ENCODE measurements at places on chromosomes 3 and 15.

GRCh38 chr15:35061825-35062737 is 23.0 kb downstream of the NANOGP8 start:
- DNase-seq: no peak

- no peak for DNase-seq
These were observed 16.5 kb downstream of the VIPR1 start for GRCh38 chr3:42518800-42519567.

DNA sequence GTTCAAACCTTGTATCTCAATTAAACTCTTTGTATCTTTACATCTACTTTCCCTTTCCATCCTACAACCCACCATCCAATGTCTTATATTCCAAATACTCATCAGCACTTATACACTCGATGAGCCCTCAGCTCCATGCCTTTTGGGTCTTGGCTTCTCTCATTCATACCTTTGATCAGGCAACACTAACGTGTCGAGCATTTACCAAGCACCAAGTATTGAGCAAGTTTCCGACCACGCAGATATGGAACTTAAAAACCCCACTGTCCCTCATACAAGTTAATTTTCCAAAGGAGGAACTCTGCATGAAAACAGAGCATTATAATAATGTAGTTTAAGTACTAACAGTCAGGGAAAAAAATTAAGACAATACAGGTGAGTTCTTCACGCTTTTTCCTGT is 102.8 kb downstream of the IL1RAP start:
- DNase-seq: peak; percentile 82

DNA sequence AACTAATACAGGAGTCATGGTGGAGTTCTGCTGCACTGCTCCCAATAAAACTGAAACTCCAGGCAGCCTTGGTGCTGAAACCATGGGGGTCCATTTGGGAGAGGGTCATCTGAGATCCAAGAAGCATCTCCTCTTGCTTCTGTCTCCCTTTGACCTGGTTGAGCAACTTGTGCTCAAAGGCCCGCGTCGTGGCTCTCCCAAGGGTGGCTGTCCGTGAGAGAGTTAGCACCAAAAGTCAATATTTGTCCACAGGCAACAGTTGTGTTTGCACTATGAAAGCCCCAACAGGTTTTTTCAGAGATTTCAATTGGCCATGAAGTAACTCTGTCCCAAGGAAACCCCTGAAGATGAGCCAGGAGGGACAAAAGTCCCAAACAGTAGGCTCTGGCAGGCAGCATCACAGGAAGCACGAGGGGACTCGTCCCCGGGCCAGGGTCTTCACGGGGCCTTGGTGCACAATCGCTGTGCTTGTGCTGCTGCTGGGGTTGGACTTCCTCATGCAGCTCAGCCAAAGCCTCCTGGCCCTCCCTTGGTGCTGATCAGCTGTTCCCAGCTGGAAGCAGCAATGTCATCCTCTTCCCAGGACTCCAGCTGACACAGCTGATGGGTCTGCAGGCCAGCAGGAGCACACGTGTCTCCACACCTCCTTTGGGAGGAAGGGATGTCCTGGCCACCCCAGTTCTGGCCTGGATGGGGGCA is 39.4 kb upstream of the WNT5A start:
- no peak for DNase-seq

DNA sequence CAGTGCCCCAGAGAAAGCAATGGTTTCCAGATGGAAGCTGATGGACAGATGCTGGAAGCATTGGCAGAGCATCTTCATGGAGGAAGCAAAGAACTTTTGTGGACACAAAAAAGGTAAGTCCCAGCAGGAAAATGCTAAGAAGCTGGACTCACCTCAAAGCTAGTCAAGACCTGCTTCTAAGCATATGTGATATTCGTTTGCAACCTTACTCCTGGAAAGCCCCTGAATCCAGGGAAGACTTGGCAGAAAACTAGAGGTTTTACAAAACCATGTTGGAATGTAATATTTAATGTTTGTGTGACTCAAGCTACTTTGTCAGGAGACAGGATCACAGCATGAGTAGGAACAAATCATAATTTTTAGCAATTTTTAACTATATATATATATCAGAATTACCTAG is 288.2 kb downstream of the BCHE start:
- no peak for DNase-seq

DNA sequence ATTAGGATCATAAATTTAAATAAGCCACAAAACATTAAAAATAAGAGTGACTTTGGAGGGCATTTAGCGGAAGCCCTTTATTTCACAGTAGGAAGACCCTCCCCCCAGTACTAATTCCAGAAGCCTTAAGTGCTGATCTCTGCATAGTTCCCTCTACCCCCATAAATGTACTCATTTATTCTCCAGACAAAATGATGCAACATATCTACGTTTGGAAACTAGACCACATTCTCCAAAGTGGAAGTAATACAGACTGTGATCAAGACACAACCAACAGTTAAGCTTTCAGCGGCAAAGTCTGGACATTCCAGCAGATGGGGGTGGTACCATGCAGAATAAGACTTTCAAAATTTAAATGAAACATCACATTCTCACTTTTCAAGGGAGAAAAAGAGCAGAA is 44.8 kb upstream of the RPS17 start:
- DNase-seq: no peak

DNA sequence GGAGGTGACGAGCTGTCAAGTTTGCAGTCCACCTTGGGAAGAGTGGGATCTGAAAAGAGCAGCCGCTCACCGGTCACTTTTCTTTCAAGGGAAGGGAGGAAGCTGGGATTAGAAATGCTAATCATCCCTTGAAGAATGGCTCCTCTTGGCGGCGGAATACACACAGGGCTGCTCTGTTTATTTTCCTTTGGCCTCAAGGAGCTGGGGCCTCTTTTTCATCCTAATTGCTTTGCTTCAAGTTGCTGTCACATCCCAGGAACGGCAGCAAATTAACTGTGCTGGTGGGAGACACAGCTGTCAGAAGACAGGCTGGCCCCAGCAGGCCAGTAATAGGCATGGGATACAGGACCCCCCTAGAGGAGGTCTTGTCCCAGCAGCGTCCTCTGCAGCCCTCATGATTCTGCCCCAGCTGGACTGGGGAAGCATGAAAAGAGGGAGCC is 6.7 kb downstream of the KBTBD13 start:
- DNase-seq: no peak

DNA sequence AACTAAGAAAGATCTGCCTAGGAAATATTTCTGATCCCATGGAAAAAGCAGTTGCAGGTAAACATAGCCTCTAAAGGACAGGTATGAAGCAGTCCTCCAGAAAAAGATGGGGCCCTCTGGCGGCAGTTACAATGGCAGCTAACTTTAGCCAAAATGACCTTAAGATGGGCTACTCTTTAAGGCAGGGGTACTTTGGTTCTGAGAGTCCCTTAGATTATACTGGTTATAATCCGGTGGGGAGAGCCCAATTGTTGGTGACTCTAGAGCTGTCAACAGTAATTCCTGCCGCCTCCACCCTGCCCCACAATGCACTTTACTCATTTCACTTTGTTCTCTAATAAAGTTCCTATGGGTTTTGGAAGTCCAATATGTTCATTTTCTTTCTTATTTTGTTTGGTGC is 412.8 kb upstream of the WNT5A start:
- no peak for DNase-seq

- DNase-seq: no peak
These were observed 4.6 kb upstream of the CCDC9B start for GRCh38 chr15:40345225-40345866.

- no peak for DNase-seq
These were observed 136.6 kb upstream of the RARB start for GRCh38 chr3:25291481-25291905.

GRCh38 chr15:44009038-44009437 is 182.2 kb downstream of the WDR76 start:
- DNase-seq: no peak

GRCh38 chr3:138848696-138849095 is 14.0 kb upstream of the PIK3CB start:
- DNase-seq: no peak

- no peak for DNase-seq
These were observed 326.6 kb downstream of the ARPP21 start for GRCh38 chr3:35965908-35966307.

DNA sequence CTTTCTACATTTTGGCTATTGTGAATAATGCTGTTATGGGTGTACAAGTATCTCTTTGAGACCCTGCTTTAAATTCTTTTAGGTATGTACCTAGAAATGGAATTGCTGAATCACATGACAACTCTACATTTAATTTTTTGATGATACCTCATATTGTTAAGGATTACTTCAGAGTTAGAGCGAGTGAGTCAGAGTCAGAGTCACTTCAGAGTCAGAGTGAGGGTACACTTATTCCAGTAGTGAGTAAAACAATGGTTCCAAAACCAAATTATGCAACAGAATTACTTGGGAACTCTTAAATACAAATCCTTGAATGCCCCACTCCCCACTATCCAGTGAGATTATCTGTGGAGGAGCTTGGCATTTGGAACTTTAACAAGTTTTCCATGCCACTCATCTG is 50.3 kb upstream of the SNRK start:
- no peak for DNase-seq

- DNase-seq: peak; percentile 32
These were observed 72.7 kb downstream of the HMG20A start for GRCh38 chr15:77493324-77493907.

- DNase-seq: peak; percentile 52
These were observed 5.3 kb downstream of the POU1F1 start for GRCh38 chr3:87270908-87271700.

DNA sequence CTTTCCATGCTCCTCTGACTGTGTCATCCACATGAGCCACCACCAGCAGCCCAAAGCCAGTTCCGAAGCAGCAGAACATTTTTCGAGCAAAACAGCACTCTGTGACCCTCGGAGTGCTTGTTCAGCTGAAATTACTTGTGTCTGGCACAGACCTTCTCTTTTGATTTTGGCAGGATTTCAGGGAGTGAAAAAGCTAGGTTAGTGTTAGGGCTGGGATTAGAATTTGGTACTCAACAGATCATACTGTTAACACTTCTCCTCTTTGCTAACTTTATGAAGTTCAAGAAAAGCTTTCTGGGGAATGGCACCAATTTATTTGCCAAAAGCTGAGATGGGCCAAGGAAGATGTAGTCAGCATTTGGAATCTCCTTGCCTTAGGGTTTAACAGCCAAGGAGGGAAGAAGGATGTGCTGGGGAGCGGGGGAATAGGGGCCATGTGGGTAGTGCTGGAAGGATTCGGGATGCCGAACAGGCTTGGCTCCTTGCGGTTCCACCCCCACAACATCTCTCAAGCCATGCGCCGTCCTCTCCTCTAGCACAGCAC is 55.1 kb upstream of the TRA2B start:
- no peak for DNase-seq

DNA sequence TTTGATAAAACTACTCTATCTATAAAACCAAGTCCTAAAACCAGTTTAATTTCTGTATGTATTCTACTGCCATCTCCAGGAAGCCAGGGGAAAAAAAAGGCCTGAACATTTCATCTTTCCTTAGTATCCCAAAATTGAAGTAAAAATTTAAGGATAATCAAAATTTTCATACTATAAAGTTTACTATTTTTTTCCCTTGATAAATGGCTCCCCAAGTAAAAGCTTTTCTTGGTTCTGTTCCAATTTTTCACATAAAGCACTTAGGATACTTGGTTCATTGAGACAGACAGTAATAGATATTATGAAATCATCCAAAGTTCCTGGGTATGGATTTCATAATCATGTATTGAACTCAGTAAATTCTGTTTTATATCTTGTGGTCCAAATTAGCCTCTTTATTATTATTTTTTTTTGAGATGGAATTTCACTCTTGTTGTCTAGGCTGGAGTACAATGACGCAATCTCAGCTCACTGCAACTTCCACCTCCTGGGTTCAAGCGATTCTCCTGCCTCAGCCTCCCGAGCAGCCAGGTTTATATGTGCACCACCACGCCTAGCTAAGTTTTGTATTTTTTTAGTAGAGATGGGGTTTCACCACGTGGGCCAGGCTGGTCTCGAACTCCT is 34.5 kb downstream of the ICE2 start:
- DNase-seq: no peak

Measured in GF-D8 (cell line).